ENCODE measurements at places on chromosomes 4 and X.
A peak's percentile ranks its signal among the peaks of the same experiment; 100 is the strongest.

DNA sequence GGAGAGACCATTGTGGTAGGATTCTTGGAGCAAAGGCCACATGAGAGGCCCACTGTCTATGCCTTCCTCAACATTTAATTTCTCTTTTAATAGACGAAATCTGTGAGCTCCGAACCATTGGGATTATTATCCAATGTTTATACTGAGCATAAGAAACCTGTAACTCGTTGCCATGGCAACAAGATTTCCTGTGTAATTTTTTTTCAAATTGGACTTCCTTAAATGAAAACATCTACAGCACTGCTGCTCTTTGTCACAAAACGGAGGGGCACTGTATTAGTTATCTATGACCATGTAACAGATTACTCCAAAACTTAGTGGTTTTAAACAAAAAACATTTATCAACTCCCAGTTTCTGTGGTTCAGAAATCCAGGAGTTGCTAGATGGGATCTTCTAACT, 38.7 kb downstream of the PPP1R2C start:
- no peak for DNase-seq

DNA sequence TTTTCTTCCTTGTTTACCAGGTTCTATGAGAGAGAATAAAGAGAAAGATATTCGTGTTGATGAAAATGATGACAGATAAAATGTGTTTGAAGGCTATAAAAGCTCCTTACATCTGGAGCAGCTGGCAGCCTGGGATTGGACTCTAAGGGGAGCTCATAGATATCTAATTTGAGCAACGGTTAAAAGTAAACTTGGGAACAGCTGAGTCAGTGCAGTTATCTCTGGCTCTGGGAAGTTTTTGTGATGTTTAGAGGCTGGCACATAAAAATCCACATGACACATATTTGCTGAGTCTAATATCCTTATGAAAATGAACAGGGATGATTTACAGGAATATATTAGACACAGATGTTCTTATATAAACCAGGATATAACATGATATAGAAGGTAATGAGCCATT, 331.8 kb upstream of the TENM3 start:
- DNase-seq: no peak

GRCh38 chr4:5882947-5883346, 9.9 kb downstream of the CRMP1 start:
- no peak for DNase-seq

GRCh38 chr4:112274959-112275358, 10.7 kb downstream of the TIFA start:
- DNase-seq: no peak

- no peak for DNase-seq
These were observed 18.1 kb downstream of the CPLX1 start for GRCh38 chr4:807792-808191.

DNA sequence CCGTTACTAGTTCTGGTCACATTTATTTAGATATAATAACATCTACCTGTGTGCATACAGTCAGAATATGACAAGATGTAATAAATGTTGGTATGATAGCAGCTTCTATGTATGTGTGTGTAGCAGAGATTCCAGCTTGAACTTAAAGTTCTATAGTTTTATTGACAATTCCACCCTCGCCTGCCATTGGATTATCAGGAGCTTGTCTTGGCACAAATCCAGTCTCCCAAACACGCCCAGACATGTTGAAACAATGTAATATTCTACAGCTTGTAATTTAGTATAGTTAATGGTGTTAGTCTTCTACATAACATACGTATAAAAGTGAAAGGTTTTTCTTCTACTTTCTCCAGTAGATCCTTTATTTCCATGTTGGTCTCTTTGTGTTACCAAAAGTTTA, 44.4 kb downstream of the BBS12 start:
- DNase-seq: no peak

GRCh38 chr4:106497271-106497670, 128.7 kb upstream of the GIMD1 start:
- no peak for DNase-seq

DNA sequence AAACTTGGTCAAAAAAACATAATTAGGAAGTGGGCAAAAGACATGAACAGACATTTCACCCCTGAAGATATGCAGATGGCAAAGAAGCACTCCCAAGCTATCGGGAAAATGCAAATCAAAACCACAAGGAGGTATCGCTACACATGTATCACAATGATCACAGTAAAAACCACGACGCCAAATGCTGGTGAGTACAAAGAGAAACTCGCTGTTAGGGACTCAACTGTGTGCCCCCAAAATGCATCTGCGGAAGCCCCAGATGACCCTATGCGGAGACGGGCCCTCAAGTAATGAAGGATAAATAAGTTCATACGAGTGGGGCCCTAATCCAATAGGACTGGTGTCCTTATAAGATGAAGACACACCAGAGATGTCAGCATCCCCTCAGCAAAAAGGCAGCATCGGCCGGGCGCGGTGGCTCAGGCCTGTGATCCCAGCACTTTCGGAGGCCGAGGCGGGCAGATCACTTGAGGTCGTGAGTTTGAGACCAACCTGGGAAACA, 10.2 kb downstream of the GAK start:
- DNase-seq: peak; percentile 53

DNA sequence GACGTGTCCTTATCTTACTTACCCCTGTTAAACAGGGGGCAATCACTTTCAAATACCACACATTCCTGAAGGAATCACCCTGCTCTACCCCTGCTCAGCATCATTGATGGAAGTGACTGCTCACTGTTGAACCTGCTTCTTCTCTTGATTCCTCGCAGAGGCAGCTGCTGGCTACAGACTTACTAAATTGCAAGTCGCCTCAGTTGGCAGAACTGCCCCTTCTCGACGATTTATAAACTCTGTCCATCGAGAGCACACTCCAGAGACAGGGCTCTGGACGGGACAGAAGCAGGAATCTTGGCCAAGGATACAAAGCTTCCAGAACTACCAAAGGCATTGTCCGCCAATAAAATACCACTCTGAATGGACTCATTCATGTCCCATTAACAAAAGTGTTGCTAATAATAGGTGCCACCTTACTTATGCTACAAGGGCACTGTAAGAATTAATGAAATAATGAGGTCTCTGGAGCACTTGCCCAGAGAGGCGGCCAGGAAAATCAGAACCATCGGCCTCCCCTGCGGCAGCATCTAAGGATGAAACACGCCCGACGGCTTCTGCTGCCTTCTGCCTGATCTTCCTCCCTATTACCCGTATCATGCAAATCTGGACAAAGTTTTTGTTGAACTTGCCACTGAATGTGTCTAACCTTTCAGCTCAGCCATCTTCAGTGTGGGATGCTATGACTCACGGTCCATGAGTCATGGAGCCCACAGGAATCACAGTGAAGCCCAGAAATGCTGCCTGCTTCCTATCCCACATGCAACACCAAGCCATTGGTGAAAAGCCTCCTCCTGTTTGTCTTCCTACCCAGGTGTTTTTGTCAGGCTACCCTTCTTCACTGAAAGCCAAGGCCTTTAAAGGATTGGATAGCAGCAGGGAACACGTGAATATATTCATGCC, 164.9 kb downstream of the MAML3 start:
- DNase-seq: peak; percentile 75

DNA sequence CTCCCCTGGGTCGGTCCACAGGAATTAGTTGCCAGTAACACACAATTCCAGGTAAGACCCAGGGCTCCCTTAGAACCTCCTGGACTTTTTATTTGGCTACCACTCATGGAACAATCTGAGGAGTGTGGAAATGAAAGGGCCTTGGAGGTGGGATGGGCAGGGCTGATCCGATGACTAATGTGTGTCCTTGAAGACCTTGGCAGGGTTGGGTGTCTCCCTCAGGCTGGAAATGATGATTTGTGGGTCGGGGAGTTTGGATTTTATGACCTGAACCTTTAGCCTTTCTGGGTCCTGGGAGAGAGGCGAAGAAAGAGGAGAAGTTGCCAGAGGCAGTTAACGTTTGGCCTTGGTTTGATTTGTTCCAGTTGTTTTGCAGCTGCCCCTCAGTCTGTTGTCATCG, 425.0 kb downstream of the MID1IP1 start:
- DNase-seq: no peak

GRCh38 chr4:38306482-38307071, 346.4 kb downstream of the PTTG2 start:
- DNase-seq: no peak

DNA sequence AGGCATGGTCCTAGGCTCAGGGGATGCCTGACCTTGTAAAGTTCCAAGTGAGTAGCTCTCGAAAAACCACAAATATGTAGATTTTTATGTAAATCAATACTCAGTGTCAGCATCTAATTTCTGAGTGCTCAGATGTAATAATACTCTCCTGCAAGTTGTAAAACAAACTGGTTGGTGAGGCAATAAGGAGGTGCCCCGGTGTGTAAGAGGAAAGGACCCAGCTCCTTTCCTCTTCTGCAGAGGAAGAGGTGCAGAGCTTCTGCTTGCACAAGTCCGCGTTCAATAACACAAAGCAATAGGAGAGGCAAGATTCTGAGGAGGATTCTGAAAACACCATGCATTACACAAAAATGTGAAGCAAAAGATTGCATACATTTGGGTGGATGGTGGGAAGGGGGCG, 43.6 kb upstream of the ENPP6 start:
- DNase-seq: no peak

DNA sequence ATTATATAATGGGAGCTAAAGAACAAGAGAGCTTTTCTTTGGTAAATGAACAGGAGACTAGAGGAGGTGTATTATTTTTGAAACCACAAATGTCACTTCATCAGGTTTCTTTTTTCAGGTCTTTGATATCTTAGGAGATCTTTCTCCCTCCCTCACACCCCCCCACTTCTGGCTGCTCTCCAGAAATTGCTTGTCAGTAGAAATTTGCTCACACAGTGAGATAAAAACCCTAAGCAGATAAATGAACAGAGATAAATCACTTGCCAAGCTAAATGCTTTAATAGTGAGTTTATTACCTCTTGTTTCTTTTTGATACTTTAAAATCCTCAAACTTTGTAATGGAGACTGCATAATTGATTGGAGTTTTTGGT, 421.2 kb upstream of the TENM3 start:
- DNase-seq: no peak

GRCh38 chr4:139076016-139076744, 60.6 kb downstream of the NOCT start:
- DNase-seq: no peak

- no peak for DNase-seq
These were observed 112.7 kb downstream of the FAM53A start for GRCh38 chr4:1571165-1572009.

DNA sequence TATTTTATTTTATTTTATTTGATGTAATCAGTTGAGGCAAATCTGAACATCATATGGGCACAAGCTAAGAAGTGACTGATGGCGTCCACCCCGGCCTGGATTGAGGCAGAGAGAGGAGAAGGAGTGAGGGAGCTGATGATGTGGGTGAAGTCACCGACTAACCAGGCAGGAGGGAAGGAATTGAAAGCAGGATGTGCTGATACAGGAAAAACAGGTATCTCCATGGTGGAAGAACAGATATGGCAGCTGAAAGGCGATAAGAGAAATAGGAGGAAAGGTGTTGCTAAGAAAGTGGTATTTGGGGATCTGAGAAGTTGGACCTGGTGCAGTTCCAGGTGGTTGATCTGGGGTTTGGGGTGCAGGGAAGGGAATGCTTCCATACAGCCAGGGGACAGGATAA, 37.6 kb upstream of the GYPB start:
- no peak for DNase-seq

DNA sequence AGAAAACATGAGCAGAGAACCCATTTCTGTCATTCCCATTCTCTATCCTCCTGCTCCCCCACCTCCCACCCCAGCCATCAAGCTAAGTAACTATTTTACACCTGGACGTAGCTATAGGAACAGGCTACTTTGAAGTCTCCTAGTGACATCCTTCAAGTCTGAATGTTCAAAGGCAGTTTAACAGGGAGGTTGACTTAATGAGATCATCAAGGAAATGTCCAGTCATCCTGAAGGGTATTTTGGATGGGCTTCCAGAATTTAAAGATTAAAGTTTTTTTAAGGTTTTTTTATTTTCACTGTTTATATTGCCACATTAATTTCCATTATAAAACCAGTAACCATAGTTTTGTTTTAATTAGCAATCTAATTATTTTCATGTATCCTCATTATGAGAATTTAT, 41.1 kb downstream of the HPF1 start:
- no peak for DNase-seq

DNA sequence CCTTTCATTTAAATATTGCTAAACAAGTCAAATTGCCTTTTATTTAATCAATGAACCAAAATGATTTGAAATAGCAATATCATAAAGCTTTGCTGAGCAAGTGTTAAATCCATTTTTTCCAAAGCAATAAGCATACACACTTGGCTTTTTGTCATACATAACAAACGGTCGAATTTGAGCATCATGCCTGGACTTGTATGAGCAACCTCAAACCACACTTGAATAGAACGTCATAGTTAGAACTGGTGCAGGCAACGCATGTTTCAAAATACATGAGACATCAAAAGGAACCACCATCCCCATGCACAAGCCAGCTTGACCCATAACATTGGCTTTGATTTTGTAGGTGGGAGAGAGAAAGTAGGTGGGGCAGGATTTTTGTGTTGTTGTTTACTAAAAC, 812.3 kb upstream of the FRG1 start:
- DNase-seq: no peak

DNA sequence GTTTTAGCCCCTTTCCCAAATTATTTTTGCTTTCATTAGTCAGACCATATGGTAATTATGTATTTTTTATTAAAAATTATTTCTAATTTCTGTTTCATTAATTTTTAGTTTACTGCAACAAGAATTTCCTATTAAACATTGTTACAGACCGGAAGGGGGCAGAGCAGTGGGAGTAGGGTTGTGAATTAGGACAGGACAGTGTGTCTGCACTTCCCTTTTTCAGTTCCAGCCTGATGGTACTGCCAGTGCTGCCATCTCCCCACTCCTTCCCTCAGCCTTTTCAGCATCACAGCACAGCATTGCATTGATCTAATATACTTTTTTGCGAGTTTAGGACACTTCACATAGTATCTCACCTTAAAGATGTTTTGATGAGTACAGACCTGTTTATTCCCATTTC, 76.5 kb downstream of the STIM2 start:
- no peak for DNase-seq

DNA sequence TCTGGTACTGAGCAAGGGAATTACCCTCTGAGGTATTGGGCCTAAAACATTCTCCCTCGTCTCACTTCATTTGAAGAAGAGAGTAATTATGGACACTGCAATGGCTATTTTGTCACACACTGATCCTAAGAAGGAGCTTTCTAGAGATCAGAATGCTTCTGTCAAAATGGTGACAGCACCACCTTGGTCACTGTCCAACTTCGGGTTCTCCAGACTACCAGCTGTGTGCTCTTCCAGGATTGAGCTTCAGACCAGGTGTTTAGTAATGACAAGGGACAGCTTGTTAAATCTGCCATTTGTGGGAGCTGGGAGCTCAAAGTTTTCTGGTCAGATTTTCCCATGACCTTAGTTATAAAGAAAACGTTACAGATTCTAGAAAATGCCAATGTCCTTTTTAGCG, 105.4 kb downstream of the POLA1 start:
- DNase-seq: no peak

- no peak for DNase-seq
These were observed 59.7 kb upstream of the WDR44 start for GRCh38 chrX:118286066-118286762.

- no peak for DNase-seq
These were observed 83.7 kb upstream of the NHS start for GRCh38 chrX:17291171-17291900.

- peak; percentile 89 for DNase-seq
These were observed 2.3 kb upstream of the SASH3 start for GRCh38 chrX:129777218-129778030.

All from activated effector memory CD4-positive, alpha-beta T cell treated with anti-CD3 and anti-CD28 coated beads, Interleukin-2, amount 50 U/mL, for 16 hours (primary cell).